ENCODE measurements at places on chromosomes 1 and 21.

- DNase-seq: no peak
Observed at GRCh38 chr1:41239988-41240610, 2.0 kb downstream of the SCMH1 start.

DNA sequence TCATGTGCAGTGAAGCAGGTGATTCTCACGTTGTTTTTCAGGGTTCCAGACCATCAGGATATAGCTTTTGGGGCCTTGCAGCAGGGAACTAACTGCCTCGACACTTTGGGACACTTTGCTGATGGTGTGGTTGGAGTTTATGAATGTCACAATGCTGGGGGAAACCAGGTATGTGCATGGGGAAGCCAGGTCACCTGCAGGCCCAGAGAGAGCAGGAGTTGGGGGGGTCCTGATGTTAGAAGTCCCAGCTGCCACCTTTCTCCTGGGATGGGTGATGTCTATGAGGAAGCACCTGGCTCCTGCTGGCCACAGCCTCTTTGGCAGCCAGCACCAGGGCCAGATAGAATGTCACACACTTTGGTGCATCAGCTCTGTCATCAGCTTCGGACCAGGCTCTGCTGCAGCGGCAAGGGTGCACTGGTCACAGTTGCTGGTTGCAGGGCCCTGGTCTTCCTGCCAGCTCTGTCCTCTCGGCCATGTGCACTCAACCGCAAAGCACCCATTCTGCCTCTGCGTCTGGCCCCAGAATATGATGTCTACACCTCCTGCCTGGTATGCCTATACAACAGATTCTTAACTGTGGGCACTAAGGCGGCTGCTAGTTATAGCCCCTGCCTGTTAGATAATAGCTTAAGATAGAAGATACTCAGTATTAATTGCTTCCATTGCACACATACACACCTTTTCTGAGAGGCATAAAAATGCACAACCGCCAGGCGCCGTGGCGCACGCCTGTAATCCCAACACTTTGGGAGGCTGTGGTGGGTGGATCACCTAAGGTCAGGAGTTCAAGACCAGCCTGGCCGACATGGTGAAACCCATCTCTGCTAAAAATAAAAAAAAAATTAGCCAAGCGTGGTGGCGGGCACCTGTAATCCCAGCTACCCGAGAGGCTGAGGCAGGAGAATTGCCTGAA is 160.7 kb downstream of the PGBD5 start:
- no peak for DNase-seq

GRCh38 chr1:246096356-246096755 is 410.7 kb downstream of the SMYD3 start:
- no peak for DNase-seq

- no peak for DNase-seq
Observed at GRCh38 chr1:16721871-16722641, 18.3 kb upstream of the RNU1-4 start.
